NK-92 treated with Interleukin-12 subunit alpha and Interleukin-12 subunit beta, amount 100 ng/mL, for 24 hours (cell line): ENCODE measurements at places on chromosomes 2 and 18.
A peak's percentile ranks its signal among the peaks of the same experiment; 100 is the strongest.

GRCh38 chr2:196046123-196046917, 22.3 kb downstream of the DNAH7 start:
- no peak for DNase-seq

GRCh38 chr18:13610555-13611141, 115.7 kb downstream of the FAM210A start:
- DNase-seq, result no peak

GRCh38 chr2:220107380-220107791, 480.0 kb downstream of the SLC4A3 start:
- no peak for DNase-seq

- DNase-seq, result peak; percentile 37
Measured at GRCh38 chr2:71784734-71785511, 331.6 kb downstream of the DYSF start.

- no peak for DNase-seq
Measured at GRCh38 chr18:67432806-67433205, 83.7 kb downstream of the DSEL start.

- DNase-seq, result no peak
Measured at GRCh38 chr2:8412586-8412985, 269.3 kb upstream of the ID2 start.

DNA sequence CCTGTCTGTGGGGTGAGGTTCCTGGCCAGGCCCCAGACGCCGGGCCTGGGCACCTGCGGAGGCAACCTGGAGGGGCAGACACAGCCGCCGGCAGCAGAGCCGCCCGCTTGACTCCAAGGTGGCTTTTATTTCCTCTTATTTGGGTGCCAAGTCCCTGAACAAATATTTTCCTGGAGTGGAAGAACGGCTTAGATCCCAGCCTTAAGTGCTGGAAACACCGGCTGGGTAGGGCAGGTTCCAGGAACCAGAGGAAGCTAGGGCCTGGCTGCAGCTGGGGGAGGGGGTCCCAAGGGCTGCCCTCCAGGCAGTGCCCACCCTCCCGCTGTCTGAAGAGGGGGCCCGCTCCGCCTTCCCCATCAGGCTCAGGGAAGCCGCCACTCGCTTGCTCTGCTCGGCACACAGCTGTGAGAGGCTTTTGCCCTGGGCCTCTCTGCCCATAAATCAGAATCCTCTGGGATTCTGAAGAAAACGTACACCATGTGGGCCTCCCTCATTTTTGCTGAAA, 28.2 kb downstream of the SDC1 start:
- no peak for DNase-seq

DNA sequence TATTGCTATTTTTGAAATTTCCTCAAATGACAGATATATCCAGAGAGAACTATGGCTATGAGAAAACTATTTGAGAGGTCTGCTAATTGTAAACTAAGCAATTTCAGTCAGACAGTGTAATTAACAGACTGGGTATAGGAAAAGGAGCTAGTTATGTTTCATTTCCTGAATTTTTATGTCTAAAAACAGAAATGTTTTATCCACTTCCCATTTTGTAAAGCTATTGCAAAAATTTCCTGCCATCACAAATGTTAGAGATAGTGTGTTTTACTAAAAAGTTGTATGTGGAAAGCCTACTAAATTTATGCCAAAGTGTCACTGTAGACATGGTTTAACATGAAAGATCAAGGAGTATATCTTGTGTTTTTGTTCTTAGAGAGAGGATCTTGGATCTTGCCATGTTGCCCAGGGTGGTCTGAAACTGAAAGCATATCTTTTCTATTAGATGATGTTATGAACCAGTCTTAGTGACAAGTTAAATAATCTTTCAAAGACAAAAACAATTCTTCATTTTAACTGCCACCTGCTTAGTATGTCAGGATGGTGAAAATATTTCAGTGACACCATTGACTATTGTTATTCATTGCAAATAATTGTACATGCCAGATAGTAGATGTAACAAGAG, 40.5 kb upstream of the ITPRID2 start:
- DNase-seq, result no peak

- DNase-seq, result no peak
Measured at GRCh38 chr2:235055891-235056516, 104.2 kb downstream of the SH3BP4 start.

- DNase-seq, result no peak
Measured at GRCh38 chr2:176084611-176085119, 903 bp upstream of the EVX2 start.

- no peak for DNase-seq
Measured at GRCh38 chr2:178229927-178230326, 35.6 kb downstream of the OSBPL6 start.

DNA sequence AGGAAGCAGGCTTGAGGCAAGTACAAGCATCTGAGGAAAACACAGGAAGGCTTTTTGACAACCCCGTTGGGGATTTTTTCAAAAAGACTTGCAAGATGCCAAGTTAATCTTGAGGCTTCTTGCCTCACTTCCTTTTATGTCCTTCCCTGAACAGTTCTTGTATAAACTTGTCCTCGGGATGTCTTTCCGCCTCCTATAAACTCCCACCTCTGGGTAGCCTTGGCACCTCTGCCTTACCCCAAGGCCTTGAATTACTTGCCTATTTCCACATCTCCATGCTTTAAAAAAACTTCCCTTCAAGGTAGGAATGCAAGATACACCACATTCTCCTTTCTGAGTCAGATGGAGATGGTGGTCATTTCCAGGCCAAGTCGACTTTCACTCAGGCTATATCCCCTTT, 106.4 kb upstream of the RBBP8 start:
- DNase-seq, result no peak

DNA sequence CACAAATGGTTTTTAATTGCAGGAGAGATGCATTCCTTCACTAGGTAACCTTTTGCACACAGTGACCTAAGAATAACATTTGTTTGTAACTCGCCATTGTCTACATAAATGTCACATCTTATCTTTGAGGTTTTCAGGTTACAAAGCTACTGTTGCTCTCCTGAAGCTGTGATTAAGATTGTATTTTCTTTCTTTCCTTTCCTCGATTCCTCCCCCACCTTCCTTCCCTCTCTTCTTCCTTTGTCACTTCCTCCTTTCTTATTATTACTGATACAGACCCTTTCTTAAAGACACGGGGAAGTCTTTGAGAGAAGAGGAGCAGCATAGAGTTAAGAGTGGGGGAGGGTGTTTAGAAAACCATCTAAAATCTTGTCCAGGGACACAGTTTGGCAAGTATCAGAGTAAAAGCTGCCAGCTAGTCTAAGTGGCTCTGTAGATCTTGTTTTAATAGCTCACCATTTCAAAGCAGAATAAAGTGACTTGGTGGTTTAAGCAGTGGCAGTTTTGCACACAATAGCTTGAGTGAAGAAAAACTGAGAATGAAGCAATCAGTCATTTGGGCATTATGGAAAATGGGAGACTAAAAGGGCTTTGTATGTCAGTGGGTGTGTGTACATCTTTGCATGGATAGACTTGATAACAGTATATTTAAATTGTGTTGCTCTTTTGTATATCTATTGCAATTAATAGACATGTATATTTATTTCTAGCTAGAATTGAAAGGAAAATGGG, 10.9 kb downstream of the CERS6 start:
- no peak for DNase-seq

DNA sequence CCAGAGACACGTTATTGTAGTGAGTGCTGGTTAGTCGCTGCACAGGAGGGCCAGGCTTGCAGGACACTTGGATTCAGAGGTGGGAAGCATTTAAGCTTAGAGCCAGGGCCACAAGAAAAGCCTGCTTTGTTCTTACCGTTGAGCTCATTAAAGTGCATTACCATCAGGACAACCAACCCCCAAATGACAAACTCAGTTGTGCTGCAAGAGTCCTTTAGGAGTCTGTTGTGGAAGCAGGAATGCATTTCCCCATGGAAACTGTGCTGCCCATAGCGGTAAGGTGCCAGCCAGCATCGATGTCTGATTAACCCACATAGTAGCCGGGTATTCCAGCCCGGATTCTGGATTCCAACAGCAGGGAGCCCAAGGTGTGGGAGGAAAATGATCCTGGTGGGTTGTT, 23.4 kb upstream of the REEP1 start:
- DNase-seq, result no peak

DNA sequence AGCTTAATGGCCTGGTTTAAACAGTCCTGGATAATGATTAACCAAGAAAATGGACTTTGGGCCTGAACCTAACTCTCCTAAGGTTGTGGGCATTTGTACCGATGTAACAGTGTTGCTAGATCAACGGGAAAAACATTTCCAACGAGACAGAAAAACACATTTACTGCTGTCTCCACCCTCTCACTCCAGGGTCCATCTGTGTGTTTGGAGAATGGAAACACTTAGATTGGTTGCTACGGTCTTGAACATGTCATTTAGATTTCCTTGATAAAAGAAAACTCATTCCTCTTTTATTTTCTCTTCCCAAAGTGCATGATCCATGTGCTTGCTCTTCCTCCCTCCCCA, 88.0 kb downstream of the SOCS6 start:
- no peak for DNase-seq

DNA sequence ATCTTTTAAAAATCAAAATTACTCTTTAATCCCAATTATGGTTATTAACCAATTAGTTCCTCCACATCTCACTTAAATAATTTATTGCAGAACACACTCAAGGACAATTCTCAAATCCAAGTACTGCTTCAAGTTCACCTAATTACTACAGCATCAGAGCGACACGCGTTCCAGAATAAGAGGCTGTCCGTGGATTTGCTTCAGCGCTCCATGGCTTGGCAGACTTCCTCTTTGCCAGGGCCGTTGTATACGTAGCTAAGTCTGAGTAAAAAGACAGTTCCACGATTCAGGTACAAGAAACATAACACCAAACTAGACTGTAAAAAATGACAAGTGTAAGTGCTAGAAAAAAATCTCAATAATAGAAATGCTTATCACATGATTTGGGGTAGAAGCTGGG, 153.2 kb upstream of the MYT1L start:
- DNase-seq, result no peak
